ENCODE measurements at places on chromosomes 12 and 14.

DNA sequence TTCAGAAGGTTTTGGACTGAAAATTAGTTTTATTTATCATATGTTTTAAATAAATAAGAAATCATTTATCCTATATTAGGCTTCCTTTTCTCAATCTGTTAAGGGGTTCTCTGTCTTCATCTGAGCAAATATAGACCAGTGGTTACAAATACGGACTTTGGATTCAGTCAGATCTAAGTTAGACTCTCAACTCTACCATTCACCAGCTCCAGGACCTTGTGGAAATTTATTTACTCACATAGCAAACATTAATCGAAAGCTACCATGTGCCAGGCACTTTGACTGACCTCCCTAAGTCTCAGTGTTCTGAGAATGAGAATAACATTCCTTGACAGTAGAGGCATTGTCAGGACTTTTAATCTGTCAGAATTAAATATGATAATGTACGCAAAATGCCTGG, 22.3 kb downstream of the KCNK10 start:
- no peak for DNase-seq

DNA sequence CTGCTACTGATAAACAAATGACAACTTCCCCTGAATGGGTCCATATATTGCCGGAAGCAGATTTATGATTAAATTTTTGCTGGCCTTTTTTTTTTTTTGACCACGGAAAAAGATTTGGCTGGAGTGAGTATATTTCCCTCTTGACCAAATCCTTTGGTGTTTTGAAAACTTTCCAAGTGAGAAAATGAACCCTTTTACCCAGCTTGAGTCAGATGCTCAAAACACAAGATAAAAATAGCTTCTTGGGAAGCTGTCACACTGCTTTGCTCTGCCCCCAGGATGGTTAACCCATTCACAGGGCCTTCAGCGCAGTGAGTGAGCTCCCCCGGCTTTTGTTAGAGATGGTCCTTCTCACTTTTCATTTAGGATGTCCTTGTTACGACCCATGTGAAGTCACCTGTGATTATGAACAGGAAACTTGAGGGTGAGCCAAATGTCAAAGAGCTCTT, 224.3 kb downstream of the PELI2 start:
- DNase-seq = no peak

DNA sequence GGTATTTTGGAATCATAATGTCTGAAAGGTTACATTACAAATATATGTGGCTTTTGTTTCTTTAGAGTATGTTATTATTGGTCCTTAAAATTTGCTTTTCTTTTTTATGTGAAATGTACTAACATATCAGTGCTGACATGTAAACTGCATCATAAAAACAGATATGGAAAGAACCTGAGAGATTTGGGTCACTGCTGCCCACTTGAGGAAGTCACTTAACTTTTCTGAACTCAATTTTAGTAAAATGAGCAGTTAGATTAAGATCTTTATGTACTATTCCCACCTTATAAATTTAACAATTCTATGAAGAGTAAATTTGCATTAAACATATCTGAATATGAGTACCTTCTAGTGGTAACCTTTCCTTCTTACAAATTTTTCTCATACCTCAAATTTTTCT, 7.5 kb downstream of the PTGR2 start:
- DNase-seq = no peak

DNA sequence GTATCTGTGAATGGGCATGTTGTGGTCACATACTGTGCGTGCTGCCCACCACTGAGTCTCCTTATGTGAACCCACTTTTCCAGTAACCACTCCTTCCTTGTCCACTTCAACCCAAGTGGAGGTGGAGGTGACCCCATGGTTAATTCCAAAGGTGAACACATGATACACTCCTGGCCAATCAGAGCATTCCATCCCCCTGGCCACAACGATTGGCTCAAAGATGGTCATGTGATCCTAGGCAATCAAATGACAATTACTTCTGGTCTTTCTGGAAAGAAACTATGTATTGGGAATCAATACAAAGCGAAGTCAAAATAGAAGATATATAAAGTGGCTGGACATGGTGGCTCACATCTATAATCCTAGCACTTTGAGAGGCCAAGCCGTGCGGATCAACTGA, 20.2 kb upstream of the CCDC60 start:
- DNase-seq = no peak

DNA sequence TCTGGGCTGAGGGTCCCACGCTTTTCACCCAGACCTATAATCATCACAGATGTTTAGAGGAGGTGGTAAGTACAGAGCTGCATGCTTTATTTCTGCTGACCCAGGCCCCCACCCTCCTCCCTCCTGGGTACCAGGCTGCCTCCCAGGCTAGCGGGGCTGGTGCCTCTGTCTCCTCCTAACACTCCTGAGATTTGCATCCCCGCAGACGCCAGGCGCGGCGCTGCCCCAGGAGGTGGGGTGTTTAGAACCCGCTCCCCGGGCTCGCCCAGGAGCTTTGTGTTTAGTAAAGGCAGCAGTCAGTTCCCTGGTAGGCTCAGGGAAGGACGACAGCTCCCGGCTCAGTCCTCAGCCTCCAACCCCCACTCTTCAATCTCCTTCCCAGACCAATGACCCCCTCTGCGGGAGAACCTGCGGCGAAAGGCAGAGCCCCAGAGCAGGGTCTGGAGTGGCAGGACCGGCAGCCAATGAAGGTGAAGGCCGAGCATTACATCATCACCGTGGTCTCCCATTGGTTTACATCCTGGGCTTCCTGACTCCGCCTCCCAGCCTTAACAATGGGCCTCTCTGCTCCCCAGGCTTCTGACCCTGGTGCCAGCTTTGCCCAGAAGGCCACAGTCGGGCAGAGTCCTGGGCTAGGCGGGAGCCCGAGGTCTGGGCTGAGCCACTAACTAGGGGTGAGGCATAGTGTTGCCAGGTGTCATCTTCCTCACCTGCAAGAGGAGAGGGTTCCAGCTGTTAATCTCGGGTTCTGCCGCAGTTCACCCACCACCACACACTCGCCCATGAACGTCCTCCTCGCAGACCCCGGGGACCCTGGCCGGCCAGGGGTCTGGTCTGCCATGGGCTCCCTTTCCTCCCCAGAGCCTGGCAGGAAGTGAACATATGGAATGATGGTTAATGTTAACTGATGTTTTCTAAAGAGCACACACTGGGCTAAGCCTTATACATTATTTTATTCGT, 57.5 kb downstream of the CALM1 start:
- no peak for DNase-seq

DNA sequence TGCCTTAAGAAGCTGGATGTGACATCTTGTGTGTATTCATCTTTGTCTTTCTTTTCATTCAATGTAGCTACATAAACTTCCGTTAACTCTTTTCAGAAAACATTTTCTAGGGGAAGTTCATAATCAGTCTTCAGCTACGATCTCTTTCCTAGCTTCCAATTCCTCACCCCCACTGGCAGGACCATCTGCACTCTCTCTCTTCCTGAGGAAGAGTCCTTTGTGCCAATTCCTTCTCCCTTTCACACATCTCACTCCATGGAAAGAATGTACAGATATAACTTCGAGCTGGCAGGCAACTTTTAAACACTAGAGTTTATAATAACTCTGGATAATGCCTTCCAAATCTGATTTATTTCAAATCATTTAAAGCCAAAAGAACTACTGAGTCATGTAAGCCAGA, 495.7 kb downstream of the GALC start:
- no peak for DNase-seq

- DNase-seq = no peak
Measured at GRCh38 chr12:55582066-55582465, 9.8 kb downstream of the OR2AP1 start.

- DNase-seq = no peak
Measured at GRCh38 chr12:98637068-98637467, 7.5 kb downstream of the IKBIP start.

GRCh38 chr12:85626784-85627171, 209.4 kb downstream of the RASSF9 start:
- DNase-seq = no peak

GRCh38 chr12:39619316-39619659, 315 bp downstream of the ABCD2 start:
- no peak for DNase-seq

DNA sequence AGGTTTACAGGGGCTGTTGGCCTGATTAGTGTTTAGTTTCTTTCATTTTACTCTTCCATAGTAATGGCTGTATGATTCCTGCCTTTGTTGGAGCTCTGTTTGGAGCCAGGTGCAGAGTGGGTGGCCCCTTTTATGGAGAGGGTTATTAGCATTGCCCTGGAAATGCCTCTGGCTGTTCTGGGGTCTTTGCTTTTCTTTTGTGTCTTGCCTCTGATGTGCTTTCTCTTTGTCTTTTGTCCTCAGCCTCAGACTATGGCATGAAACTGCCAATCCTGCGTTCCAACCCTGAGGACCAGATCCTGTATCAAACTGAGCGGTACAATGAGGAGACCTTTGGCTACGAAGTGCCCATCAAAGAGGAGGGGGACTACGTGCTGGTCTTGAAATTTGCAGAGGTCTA, 6.9 kb downstream of the MLEC start:
- DNase-seq = no peak

DNA sequence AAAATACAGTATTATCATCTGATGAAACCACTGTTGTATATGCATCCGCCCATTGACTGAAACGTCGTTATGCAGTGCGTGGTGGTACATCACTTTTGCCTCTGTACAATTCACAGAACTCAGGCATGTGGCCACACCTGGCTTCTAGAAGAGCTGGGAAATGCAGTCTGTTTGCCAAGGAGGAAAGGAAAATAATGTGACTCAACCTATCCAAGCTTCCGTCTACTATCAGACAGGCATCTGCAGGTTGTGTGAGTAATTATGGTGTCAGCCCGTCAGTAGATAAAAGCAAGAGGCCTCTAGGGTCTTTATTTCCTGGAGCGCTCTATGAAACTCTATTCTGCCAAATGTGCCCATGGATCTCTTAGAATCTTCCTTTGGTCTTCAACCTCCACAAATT, 111.6 kb downstream of the BBS10 start:
- DNase-seq = no peak

- DNase-seq = no peak
Measured at GRCh38 chr12:52295663-52296062, 4.3 kb upstream of the KRT81 start.

DNA sequence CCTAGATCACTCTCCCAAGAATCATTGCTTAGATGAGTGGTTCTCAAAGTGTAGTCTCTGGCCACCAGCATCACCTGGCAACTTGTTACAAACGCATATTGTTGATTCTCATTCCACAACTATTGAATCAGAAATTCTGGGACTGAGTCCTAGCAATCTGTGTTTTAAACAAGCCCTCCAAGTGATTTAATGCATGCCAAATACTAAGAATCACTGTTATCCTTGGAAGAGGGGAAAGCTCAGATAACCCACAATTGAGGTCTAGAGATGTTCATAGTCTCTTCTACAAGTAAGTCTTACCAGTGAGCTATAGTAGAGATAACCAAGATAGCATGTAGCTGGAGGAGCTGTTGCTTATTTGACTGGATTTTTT, 666.6 kb downstream of the DIO2 start:
- no peak for DNase-seq

DNA sequence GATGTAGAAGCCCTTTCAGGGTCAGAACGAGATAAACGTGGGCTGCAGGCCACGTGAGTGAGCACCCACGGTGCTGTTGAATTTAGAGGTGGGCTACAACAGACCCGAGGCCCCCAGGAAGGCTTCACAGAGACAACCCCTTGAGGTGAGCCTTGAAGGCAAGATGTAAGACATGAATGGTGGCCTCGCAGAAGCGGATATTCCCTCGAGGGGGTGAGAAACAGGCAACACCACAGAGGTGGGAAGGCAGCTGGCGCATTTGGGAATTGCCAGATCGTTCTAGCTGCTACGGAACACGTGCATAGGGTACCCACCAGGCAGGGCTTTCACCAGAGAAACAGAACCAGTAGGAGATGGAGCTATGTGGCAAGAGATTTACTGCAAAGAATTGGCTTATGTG, 22.6 kb upstream of the ATP2A2 start:
- no peak for DNase-seq

DNA sequence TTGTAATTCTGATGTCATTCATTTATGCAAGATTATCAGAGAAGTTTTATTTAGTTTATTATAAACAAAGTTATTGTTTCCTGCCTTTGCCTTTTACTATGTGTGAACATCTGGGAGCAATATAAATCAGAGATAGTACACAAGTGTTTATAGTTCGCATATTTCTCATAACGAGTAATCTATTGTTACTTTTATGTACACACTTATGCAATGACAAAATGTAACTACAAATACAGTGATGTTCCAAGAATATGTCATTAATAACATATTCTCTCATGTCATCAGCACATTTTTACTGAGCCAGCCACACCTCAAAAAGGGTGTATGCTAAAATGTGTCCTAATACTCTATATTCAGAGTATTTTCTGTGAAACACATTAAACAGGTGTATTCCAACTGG, 243.2 kb downstream of the ALX1 start:
- DNase-seq = no peak

DNA sequence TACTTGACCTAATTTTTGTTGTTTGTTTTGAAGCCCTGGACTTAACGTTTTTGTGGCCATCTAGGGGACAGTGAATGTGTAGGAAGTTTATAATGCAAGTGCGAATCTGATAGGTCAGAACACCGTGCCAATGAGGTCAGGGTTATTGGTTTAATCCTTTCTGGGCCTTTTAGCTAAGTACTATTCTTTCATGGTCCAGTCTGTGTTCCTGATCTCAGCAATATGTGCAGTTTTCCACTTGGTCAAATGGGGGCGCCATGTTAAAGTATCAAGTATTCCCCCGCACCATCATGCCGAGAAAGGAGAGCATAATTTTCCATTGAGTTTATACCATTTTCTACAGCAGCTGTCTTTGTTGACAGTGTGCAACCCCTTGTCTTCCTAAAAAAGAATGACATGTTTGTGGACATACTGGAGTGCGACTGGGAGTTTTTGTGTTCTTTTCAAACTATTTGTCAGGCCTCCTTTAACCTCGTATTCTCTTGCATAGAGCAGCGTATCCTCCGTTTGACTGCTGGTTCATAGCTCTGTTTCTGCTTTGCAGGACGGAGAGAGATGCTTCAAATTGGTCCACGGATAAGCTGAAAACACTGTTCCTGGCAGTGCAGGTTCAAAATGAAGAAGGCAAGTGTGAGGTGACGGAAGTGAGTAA, 1.3 kb downstream of the AHSA1 start:
- peak; percentile 41 for DNase-seq

- DNase-seq = no peak
Measured at GRCh38 chr14:96920023-96920422, 122.8 kb downstream of the VRK1 start.

- DNase-seq = no peak
Measured at GRCh38 chr14:45757655-45758054, 504.7 kb upstream of the MIS18BP1 start.

GRCh38 chr14:68977180-68977717, 1.9 kb downstream of the ACTN1 start:
- peak; percentile 42 for DNase-seq

DNA sequence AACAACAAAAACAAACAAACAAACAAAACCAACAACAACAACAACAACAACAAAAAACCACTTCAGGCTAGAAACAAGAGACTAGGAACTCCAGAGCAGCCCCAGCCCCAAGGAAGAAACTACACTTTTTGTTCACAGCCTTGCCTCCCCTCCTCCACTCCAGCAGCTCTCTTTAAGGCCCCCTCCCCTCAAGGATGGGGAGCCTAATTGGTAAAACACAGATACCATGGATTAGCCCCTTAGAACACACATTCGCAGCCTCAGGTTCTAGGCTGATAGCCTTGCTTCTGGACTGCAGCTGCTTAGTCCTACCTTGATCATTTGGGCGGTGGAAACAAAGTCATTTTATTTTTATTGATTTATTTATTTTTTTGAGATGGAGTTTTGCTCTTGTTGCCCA, 11.9 kb upstream of the AVIL start:
- no peak for DNase-seq

GRCh38 chr12:80752464-80752863, 35.8 kb downstream of the MYF5 start:
- no peak for DNase-seq

Data from stimulated activated naive CD4-positive, alpha-beta T cell (primary cell).